ENCODE measurements at places on chromosomes 5 and 9. TPM values are rescaled to one million over a fixed set of nuclear protein-coding genes. Genes with fewer than 3 reads are reported as not detected.

DNA sequence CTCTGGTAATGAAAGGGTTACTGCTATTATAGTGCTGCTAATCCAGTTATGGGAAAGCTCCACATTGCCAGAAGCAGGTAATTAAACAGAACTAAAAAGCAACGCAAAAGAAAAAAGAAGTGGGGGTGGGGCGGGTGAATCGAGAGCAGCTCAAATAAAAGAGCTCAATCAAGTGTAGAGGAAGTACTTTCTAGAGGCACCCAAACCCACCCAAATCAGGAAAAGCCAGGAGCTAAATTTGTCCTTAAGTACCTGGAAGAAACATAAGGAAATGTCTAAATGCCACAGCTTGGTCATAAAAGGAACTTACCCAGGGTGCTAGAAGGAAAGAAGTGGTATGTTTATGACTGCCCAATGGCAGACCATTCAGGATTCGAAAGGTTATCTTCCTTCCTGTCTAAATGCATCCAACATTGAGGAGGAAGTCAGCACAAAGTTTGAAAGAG lies 2.4 kb upstream of the RNF145 start:
- peak; percentile 52 for DNase-seq

GRCh38 chr5:96691503-96692303 lies 29.5 kb downstream of the CAST start:
- DNase-seq = no peak

GRCh38 chr5:53877243-53877642 lies 316.8 kb downstream of the NDUFS4 start:
- DNase-seq = no peak

The ATP10B gene
- not detected for total RNA-seq

GRCh38 chr5:80184235-80185023 lies 71.4 kb downstream of the SERINC5 start:
- peak; percentile 73 for DNase-seq

The AJM1 gene
- 3.5 TPM for total RNA-seq

The CLPTM1L gene
- 135 TPM for total RNA-seq

The ACSL6 gene
- 0.59 TPM for total RNA-seq

The HRH2 gene
- 9.6 TPM for total RNA-seq
